Stimulated activated CD8-positive, alpha-beta memory T cell treated with anti-CD3 and anti-CD28 coated beads, Interleukin-4, amount 100 ng/mL, for 4 hours (primary cell): ENCODE measurements at places on chromosomes 4 and X.

DNA sequence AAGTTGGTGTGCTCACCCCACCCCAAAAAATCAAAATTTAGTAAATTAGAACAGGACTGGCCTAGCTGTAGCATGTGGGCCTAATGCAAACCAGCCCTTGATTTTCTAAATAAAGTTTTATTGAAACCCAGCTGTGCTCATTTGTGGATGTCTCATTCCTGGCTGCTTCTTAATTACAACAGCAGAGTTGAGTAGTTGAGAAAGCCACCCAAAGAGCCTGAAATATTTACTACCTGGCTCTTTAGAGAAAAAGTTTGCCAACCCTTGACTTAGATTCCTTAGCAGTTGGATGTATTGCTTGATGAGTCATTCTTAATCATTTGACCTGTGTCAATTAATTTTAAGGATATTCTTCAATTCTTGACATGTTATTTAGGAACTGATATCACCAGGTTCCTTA lies 168.3 kb upstream of the PUDP start:
- DNase-seq: no peak

DNA sequence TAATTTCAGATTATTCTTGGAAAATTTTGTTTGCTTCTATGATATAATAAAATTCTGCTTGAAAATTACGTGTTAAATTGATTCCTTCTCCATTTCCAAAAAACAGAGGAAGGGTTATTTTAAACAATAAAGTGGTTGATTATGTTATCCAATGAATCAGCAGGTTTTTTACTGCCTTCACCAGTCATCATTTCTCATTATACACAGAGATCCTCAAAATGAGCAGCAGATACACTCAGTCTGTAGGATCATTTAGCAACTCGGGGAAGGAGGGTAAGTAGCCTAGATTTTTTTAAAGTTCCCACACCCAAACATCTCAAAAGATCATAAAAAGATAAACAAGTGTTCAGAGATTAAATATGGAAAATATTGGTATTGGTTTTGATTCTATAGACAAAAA lies 6.8 kb upstream of the TMEM144 start:
- no peak for DNase-seq

- no peak for DNase-seq
Observed at GRCh38 chr4:148065075-148065474, 333.2 kb downstream of the ARHGAP10 start.

- no peak for DNase-seq
Observed at GRCh38 chrX:152897222-152898131, at the start of gene ZNF185. ZNF185 (plus strand) TSS chrX:152898067; CDS start chrX:152914490, 16,423 bp downstream.

DNA sequence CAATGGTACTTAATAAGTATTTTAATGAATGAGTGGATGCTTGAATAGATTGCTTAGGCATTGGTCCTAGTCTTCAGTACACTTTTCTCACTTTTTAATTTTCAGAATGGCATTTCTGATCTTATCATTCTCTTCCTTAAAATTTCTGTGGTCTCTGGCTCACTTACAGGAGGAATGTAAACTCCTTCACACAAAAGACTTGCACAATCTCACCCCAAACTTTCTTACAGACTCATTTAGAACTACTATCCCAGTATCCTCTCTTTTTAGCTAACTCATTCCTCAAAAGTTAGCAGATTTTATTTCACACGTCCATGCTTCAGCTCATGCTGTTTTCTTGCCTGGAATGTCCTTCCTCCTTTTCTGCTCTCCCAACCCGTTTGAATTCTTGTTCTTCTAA lies 350.1 kb downstream of the GRXCR1 start:
- no peak for DNase-seq

- DNase-seq: no peak
Observed at GRCh38 chr4:67608027-67608426, 49.5 kb downstream of the STAP1 start.
